ENCODE measurements at places on chromosomes 16 and 17. TPM values are rescaled to one million over a fixed set of nuclear protein-coding genes. Genes with fewer than 3 reads are reported as not detected.

NKD1 gene
- total RNA-seq, result 0.21 TPM

RAP1GAP2 gene
- total RNA-seq, result 36.5 TPM

ZNF205 gene
- 14.3 TPM for total RNA-seq

VMO1 gene
- total RNA-seq, result 1.2 TPM

PRKAR1A gene
- 195 TPM for total RNA-seq

RGS11 gene
- total RNA-seq, result 2.3 TPM

HAS3 gene
- 32.7 TPM for total RNA-seq

ZNF646 gene
- 6.0 TPM for total RNA-seq

XAF1 gene
- 0.04 TPM for total RNA-seq

PRAC2 gene
- not detected for total RNA-seq

GINS2 gene
- total RNA-seq, result 27.4 TPM

C17orf107 gene
- 0.26 TPM for total RNA-seq

SPNS1 gene
- 69.4 TPM for total RNA-seq

ITGA2B gene
- 1.1 TPM for total RNA-seq

TNFSF13 gene
- 0.53 TPM for total RNA-seq

GAST gene
- 0.50 TPM for total RNA-seq

PRR29 gene
- 0.31 TPM for total RNA-seq

TUBB3 gene
- total RNA-seq, result 250 TPM

CA4 gene
- total RNA-seq, result not detected

CACNG5 gene
- total RNA-seq, result not detected

SLC38A8 gene
- total RNA-seq, result not detected

C16orf95 gene
- 5.2 TPM for total RNA-seq

OSGIN1 gene
- 12.8 TPM for total RNA-seq
